NCI-H526 treated with DMSO at 0.1 percent for 48 hours (cell line): ENCODE measurements at places on chromosomes 5 and 9.

- DNase-seq: no peak
These were observed 39.4 kb downstream of the PRRX2 start for GRCh38 chr9:129704807-129705206.

DNA sequence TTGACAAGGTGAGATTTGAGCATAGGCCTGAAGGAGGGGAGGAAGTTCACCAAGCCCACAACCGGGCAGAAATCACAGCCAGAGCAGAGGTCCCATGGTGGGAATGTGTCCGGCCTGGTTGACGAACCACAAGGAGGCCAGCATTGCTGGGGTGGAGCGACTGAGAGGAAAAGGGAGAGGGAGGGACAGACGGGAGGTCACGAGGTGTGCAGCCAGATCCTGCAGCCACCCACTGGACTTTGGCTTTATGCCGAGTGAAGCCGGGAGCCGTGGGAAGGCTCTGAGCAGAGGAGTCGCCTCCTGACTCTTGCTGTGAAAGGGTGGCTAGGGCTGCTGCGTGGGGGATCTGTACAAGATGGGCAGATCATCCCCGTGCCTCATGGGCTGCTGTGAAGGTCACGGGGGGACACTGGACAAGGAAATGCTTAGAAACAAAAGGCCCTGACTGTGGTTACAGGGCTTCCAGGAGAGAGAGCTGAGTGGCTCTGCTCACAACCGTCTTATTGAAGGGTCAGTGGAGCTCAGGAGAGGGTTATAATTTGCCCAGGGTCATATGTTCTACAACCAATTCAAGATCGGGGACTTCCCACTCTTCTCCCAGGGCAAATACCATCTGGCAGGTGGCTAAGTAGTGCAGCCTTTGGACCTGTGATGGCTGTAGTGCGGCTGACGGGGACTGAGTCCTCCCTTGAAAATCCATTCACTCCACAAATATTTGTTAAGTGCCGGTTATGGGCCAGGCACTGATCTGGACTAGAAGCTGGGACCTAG, 15.6 kb upstream of the CD74 start:
- no peak for DNase-seq

DNA sequence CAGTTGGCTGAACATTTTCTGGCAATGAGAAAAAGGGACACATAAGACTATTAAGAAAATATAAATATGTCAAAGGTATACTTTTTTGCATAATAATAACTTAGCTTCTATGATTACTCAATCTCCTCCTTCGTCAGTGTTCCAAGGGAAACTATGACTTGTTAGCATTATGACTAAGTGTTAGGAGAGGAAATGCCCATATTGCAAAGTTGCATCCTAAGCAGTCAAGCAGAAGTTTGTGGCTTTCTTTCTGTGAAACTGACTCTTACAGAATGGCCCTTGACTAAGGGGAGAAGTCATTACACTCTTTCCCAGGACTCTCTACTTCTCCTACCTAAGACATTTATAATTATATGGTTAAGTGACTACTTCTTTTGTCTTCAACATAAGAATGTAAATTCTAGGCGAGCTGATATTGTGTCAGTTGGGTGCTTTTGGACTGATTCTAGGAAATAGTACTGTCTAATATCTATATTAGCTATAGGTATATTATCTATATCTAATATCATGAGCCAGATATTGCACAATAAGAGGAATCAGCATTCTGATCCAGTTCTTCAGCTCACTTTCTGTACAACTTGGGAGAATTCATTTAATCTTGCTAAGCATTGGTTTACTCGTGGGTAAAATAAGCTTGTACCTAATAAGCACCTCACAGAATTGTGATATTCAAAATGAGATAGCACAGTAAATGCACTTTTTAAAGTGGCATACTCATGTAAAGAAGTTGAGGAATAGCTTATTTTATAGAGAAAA, 16.4 kb upstream of the SPINK6 start:
- DNase-seq: no peak

DNA sequence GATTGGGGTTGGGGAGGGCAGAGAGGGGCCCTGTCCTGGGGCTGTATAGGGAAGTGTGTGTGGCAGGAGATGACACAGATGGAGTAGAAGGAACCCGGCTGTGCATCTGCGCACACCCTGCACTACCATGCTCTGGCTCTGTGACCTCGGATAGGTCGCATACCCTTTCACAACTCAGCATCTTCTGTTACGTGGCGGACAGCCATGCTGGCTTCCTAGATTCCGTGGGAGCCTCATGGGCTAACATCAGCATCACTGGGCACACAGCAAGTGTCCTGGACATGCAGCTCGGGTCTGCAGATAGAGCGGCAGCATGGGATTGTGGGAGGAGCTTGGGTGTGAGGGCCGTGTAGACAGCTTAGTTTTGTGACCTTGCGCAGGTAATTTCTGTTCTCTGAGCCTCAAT, 9.2 kb downstream of the ARPC5L start:
- DNase-seq: no peak

GRCh38 chr9:31243386-31243785, 1141.1 kb upstream of the ACO1 start:
- no peak for DNase-seq

DNA sequence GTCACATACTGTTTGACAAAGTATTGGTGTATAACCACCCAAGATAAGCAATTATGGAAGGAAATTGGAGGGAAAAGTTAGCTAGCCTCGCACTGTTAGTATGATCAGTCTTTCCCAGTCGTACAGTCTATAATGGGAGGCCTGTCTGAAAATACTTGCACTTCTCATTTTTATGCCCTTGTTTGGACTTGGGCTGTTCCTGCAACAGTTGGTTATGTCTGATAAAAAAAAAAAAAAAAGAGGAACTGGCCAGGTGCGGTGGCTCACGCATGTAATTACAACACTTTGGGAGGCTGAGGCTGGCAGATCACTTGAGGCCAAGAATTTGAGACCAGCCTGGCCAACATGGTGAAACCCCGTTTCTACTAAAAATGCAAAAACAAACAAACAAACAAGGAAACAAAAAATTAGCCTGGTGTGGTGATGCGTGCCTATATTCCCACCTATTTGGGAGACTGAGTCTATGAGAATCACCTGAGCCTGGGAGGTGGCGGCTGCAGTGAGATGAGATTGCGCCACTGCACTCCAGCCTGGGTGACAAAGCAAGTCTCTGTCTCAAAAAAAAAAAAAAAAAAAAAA, 58.3 kb upstream of the ANKRD33B start:
- no peak for DNase-seq

GRCh38 chr5:146273109-146273508, 65.5 kb upstream of the POU4F3 start:
- DNase-seq: no peak

GRCh38 chr9:33102551-33103210, 26.2 kb upstream of the SMU1 start:
- DNase-seq: no peak
